ENCODE measurements at places on chromosomes 1 and 21. TPM values are rescaled to one million over a fixed set of nuclear protein-coding genes. Genes with fewer than 3 reads are reported as not detected.

- DNase-seq, result no peak
Observed at GRCh38 chr1:229141689-229142377, 129.1 kb upstream of the RAB4A start.

DNA sequence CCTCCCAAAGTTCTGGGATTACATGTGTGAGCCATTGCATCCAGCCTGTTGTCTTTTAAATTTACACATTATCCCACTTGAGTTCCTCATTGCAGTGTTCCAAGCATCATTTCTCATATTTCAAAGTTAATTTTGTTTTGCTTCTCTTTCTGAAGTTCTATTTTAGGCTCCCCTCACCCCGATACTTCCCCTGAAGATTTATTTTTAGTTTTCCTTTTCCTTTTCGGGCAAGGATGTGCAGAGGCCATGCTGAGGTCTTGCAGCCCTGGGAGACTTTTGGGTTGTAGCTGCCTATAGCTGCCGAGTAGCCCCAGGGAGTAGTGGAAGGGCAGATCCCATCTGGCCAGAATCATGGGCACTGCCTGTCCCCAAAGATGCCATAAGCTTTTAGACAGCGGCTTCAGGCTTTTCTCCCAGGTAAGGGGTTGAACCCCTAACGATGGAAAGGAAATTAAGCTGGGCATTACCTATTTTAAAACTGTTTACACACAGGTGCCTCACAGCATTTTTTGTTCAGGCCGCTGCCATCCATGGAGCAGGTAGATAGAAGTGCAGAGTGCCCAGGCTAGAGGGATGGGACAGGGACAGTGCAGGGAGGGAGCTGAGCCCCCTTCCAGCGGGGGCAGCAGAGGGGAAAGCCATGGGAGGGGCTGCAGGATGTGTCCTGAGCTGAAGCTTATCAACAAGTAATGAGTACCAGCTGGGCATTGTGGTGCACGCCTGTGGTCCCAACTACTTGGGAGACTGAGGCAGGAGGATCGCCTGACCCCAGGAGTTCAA, 15.9 kb downstream of the PSEN2 start:
- peak; percentile 20 for DNase-seq

Gene GNG4
- 3.4 TPM for total RNA-seq

DNA sequence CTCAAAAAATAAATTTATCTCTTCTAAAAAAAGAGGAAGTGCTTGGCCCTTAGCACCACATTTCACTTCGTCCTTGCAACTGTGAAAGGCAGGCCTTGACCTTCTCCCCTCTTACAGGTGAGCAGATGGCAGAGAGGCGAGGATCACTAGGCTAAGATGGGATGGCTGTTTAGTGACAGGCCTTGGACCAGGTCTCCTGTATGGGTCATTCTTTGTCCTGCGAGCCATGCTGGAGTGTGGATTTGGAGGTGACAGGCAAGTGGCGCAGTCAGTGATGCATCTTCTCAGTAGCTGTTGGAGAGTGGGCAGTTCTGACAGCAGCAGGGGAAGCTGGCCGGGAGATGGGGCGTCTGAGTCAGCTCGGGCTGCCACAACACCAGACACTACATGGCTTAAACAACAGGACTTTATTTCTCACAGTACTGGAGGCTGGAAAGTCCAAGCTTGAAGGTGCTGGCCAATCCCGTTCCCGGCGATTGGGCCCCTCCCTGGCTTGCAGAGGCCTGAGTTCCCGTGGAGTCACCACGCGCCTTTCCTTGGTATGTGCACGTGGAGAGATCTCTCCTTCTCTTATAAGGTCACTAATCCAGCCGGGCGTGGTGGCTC, 16.5 kb downstream of the SLC27A3 start:
- no peak for DNase-seq

- DNase-seq, result no peak
Observed at GRCh38 chr1:54709547-54710292, 5.9 kb upstream of the TTC4 start.

DNA sequence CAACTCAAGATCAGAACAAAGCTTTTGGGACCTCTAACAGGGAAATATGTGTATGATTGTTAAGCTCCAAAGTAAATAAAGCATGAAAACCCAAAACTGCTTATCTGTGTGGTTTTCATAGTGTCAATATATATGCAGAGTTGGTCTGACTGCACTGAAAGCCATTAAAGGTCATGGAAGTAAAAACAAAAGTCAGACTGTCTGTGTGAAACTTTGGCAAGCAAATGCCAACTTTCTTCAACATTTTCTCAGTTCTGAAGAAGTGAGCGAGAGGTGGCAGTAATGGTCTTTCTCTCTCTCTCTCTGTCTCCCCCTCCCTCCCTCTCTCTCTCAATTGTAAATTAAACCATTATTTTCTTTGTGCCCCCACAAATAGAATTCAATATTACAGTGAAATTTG, 100.1 kb upstream of the S1PR1 start:
- DNase-seq, result peak; percentile 12

Gene ALX3
- not detected for total RNA-seq

All from G401 (cell line).